ENCODE measurements at places on chromosomes 2 and 18.
A peak's percentile ranks its signal among the peaks of the same experiment; 100 is the strongest.

- no peak overlapping the region for H3K27ac ChIP-seq
- no peak for DNase-seq
- H3K4me3 ChIP-seq: no peak overlapping the region
- H3K4me1 ChIP-seq: peaks cover 5% of the 10 kb centered on the region
- no peaks in the 10 kb centered on the region for H3K36me3 ChIP-seq
- no peaks in the 10 kb centered on the region for H3K27me3 ChIP-seq
Measured at GRCh38 chr2:191478799-191479679, 198.9 kb upstream of the NABP1 start.

GRCh38 chr2:43228756-43229659, 2.6 kb upstream of the ZFP36L2 start:
- no peaks in the 10 kb centered on the region for H3K27me3 ChIP-seq
- H3K4me1 ChIP-seq: peaks cover 5% of the 10 kb centered on the region
- no peak overlapping the region for H3K27ac ChIP-seq
- H3K4me3 ChIP-seq: no peak overlapping the region
- peaks cover 15% of the 10 kb centered on the region for H3K36me3 ChIP-seq

GRCh38 chr18:22594155-22594690, 176.5 kb upstream of the CTAGE1 start:
- no peaks in the 10 kb centered on the region for H3K27me3 ChIP-seq
- no peaks in the 10 kb centered on the region for H3K36me3 ChIP-seq
- no peak overlapping the region for H3K27ac ChIP-seq
- H3K4me1 ChIP-seq: no peaks in the 10 kb centered on the region

GRCh38 chr2:15765686-15766302, 174.1 kb downstream of the DDX1 start:
- no peak for DNase-seq
- H3K4me3 ChIP-seq: no peak overlapping the region
- no peaks in the 10 kb centered on the region for H3K4me1 ChIP-seq

GRCh38 chr2:82089518-82089917, 1785.0 kb upstream of the LRRTM1 start:
- no peaks in the 10 kb centered on the region for H3K27me3 ChIP-seq
- no peaks in the 10 kb centered on the region for H3K36me3 ChIP-seq
- DNase-seq: no peak
- no peak overlapping the region for H3K4me3 ChIP-seq

- H3K27me3 ChIP-seq: no peaks in the 10 kb centered on the region
- DNase-seq: no peak
- H3K36me3 ChIP-seq: no peaks in the 10 kb centered on the region
- no peaks in the 10 kb centered on the region for H3K4me1 ChIP-seq
Measured at GRCh38 chr18:8455661-8456614, 153.3 kb upstream of the RAB12 start.

DNA sequence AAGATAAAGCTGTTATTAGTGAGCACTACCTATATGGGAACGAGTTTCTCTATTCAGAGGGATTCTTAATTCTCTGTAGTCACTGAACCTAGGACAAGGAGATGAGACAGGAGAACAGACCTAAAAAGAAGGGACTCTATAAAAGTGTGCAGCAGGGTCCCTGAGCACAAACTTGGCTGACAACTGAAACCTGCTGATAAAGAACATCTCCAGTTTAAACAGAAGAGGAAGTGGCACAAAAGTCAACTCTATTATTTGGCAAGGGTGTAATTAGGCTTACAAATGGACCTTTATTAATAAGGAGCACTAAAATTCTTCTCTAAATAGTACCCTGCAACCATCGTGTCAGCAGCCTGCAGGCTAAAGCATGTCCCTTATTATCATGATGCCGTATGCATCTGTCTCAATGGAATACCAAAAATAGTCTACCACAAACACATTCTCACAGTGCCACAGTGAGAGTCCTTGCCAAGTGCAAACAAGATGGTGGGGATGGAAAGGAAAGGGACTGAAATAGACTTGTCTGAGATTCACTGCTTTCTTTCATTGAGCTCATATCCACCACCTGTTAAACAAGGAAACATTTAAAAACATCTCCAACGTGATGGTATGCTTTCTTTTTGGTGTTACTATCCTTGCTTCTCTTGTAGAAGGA, 260.2 kb downstream of the INSIG2 start:
- no peak for DNase-seq
- peaks cover 2% of the 10 kb centered on the region for H3K4me1 ChIP-seq
- H3K27me3 ChIP-seq: no peaks in the 10 kb centered on the region
- H3K36me3 ChIP-seq: no peaks in the 10 kb centered on the region

DNA sequence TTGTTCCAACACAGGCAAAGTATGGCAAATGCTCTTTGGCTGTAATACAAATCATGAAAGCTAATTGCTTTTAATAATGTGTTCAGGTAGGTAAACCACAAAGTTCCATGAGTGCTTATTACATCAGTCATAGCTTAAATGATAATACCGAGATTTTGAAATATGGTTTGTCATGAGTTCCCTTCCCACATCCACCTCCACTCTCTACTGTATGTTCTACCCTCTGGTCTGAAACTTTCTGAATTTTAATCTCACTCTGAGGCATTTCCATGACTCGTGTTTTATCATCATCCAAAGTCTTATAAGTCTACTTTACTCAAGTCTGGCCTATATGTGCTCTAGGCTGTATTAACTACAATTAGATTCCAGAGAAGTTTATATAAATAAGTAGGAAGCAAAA, 354.8 kb downstream of the AKAIN1 start:
- no peaks in the 10 kb centered on the region for H3K27me3 ChIP-seq
- H3K36me3 ChIP-seq: no peaks in the 10 kb centered on the region
- peaks cover 3% of the 10 kb centered on the region for H3K4me1 ChIP-seq
- no peak for DNase-seq

DNA sequence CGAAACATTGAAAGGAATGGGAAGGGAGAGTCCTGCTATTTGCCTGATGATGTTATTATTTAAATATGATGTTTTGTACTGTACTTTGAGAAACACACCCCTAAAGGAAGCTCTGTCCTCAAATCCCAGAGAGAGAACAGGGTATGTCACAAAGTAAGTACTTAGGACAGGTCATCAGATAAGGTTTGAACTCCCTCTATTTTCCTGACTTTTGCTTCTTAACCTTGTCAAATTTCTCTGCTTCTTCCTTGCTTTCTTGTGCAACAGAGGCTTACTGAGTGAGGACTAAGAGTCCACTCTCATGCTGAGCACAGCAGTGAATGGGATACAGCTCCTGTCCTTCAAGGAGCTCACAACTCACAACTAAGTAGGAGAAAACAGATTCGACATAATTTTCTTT, 3.7 kb downstream of the DGUOK start:
- peaks cover 7% of the 10 kb centered on the region for H3K36me3 ChIP-seq
- no peak overlapping the region for H3K27ac ChIP-seq
- no peak for DNase-seq
- no peaks in the 10 kb centered on the region for H3K27me3 ChIP-seq
- H3K4me3 ChIP-seq: no peak overlapping the region

GRCh38 chr2:238108423-238109183, 8.5 kb downstream of the ESPNL start:
- no peaks in the 10 kb centered on the region for H3K36me3 ChIP-seq
- DNase-seq: peak; percentile 73
- H3K4me1 ChIP-seq: peaks cover 16% of the 10 kb centered on the region
- no peak overlapping the region for H3K4me3 ChIP-seq

DNA sequence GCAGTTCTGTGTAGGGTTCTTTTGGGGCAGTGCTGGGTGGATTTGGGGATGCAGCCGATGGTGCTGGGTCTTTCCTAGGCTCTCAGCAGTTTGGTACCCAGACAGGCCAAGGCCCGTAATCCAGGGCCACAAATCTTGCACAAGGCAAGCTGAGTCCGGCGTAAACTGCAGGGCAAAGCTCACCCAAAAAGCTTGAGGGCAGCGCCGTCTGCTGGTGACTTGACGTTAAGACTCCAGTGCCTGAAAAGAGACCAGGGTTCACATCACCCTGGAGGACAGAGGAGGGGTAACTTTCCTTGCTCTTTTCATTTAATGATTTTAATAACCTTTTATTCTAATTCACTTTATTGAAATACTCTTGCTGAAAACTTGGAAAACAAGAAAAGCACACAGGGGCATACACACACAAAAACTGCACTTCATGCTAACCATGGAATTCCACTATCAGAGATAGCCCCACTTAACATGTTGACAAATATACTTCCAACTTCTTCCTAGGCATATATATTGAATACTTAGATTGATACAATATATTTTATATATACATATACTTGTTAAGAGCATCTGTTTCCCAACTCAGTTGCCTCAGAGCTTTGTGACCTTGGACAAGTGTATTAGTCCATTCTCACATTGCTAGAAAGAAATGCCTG, 38.9 kb downstream of the CNGA3 start:
- no peaks in the 10 kb centered on the region for H3K36me3 ChIP-seq
- H3K27ac ChIP-seq: no peak overlapping the region
- DNase-seq: peak; percentile 89
- no peaks in the 10 kb centered on the region for H3K4me1 ChIP-seq
- no peaks in the 10 kb centered on the region for H3K27me3 ChIP-seq

- H3K4me3 ChIP-seq: no peak overlapping the region
- peaks cover 6% of the 10 kb centered on the region for H3K4me1 ChIP-seq
- no peak for DNase-seq
- no peak overlapping the region for H3K27ac ChIP-seq
Measured at GRCh38 chr2:191635333-191636234, 42.4 kb upstream of the NABP1 start.

- peaks cover 8% of the 10 kb centered on the region for H3K4me1 ChIP-seq
- no peak for DNase-seq
- no peak overlapping the region for H3K4me3 ChIP-seq
- H3K27ac ChIP-seq: no peak overlapping the region
Measured at GRCh38 chr2:132419235-132419634, 2.6 kb downstream of the GPR39 start.

DNA sequence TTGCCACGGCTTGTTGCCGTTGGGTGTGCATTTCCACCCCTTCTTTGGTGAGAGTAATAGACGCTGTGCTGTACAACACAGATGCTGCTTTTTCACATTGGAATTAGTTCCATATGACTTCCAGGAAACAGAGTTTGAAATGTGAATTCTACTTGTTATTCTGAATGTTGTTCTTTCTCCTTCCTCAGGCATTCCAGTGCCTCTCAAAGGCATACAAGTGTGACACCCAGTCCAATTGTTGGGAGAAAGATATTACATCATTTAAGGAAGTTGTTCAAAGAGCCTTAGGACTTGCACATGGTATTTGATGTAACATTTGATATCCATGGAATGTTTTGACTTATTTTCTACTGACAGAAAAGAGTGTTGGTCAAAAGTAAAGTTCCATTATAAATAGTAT, 134.4 kb upstream of the LTBP1 start:
- no peak overlapping the region for H3K4me3 ChIP-seq
- H3K27me3 ChIP-seq: no peaks in the 10 kb centered on the region
- H3K4me1 ChIP-seq: no peaks in the 10 kb centered on the region
- no peaks in the 10 kb centered on the region for H3K36me3 ChIP-seq
- no peak for DNase-seq

GRCh38 chr18:55269622-55270021, 310.4 kb upstream of the CCDC68 start:
- DNase-seq: no peak
- no peaks in the 10 kb centered on the region for H3K27me3 ChIP-seq
- no peak overlapping the region for H3K4me3 ChIP-seq
- no peak overlapping the region for H3K27ac ChIP-seq
- peaks cover 4% of the 10 kb centered on the region for H3K4me1 ChIP-seq

- no peak overlapping the region for H3K27ac ChIP-seq
- DNase-seq: no peak
- H3K36me3 ChIP-seq: no peaks in the 10 kb centered on the region
- H3K4me1 ChIP-seq: no peaks in the 10 kb centered on the region
Measured at GRCh38 chr18:50170004-50170403, 24.9 kb downstream of the MYO5B start.

- H3K27ac ChIP-seq: no peak overlapping the region
- H3K27me3 ChIP-seq: no peaks in the 10 kb centered on the region
- DNase-seq: no peak
- no peak overlapping the region for H3K4me3 ChIP-seq
Measured at GRCh38 chr2:171107803-171108202, 52.9 kb downstream of the TLK1 start.

DNA sequence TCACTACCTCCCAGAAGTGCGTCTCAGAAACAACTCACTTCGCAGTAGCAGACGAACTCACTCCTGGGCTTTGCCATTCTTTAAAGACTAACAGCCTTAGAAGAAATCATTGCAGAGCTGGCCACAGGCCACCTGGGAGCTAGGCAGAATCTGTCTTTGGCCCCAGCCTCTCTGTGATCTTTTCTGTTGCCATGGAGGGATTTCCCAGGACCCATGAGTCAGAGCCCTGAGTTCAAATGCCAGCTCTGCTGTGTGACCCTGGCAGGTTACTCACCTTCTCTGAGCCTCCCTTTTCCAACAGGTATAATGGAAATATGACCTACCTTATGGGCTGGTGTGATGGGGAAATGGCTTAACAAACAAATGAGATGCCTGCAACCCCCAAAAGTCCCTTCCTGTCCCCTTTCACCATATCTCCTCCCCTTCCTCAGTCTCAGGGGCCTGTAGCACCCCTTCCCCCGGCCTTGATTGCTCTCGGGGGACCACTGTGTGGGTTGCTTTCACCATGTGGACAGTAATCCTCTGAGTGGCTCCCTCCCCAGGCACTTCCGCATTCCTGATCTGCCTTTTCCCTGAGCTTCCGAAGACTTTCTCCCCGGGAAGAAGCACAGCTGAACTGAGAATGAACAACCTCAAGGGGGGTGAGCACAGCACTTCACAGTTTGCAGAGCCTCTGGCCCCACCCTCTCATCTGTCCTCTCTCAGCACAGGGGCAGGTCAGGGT, 34.0 kb upstream of the SLC66A3 start:
- no peaks in the 10 kb centered on the region for H3K36me3 ChIP-seq
- no peaks in the 10 kb centered on the region for H3K27me3 ChIP-seq
- no peak for DNase-seq
- no peak overlapping the region for H3K27ac ChIP-seq
- no peaks in the 10 kb centered on the region for H3K4me1 ChIP-seq

GRCh38 chr2:46157966-46158310, 139.3 kb upstream of the EPAS1 start:
- no peak overlapping the region for H3K4me3 ChIP-seq
- H3K36me3 ChIP-seq: no peaks in the 10 kb centered on the region
- H3K4me1 ChIP-seq: no peaks in the 10 kb centered on the region
- no peak for DNase-seq
- no peaks in the 10 kb centered on the region for H3K27me3 ChIP-seq

GRCh38 chr2:202136526-202136925, 63.5 kb downstream of the KIAA2012 start:
- no peaks in the 10 kb centered on the region for H3K27me3 ChIP-seq
- H3K4me3 ChIP-seq: no peak overlapping the region
- no peak overlapping the region for H3K27ac ChIP-seq
- no peak for DNase-seq
- H3K36me3 ChIP-seq: no peaks in the 10 kb centered on the region
- H3K4me1 ChIP-seq: peaks cover 7% of the 10 kb centered on the region

GRCh38 chr2:238663586-238663985, 184.3 kb upstream of the TWIST2 start:
- DNase-seq: no peak
- no peaks in the 10 kb centered on the region for H3K27me3 ChIP-seq
- no peak overlapping the region for H3K27ac ChIP-seq
- H3K4me3 ChIP-seq: no peak overlapping the region

- no peak overlapping the region for H3K4me3 ChIP-seq
- H3K27ac ChIP-seq: no peak overlapping the region
- H3K27me3 ChIP-seq: no peaks in the 10 kb centered on the region
Measured at GRCh38 chr2:30267161-30267975, 36.0 kb downstream of the LBH start.

GRCh38 chr18:42617221-42617620, 498.3 kb downstream of the RIT2 start:
- no peaks in the 10 kb centered on the region for H3K4me1 ChIP-seq
- no peak overlapping the region for H3K4me3 ChIP-seq
- DNase-seq: no peak
- H3K27ac ChIP-seq: no peak overlapping the region

GRCh38 chr2:173720306-173720705, 244.9 kb downstream of the SP3 start:
- DNase-seq: no peak
- H3K36me3 ChIP-seq: no peaks in the 10 kb centered on the region
- no peaks in the 10 kb centered on the region for H3K4me1 ChIP-seq
- no peak overlapping the region for H3K4me3 ChIP-seq
- H3K27ac ChIP-seq: no peak overlapping the region
- no peaks in the 10 kb centered on the region for H3K27me3 ChIP-seq

Measured in H1 (cell line).